ENCODE measurements at places on chromosomes 11 and 22.

DNA sequence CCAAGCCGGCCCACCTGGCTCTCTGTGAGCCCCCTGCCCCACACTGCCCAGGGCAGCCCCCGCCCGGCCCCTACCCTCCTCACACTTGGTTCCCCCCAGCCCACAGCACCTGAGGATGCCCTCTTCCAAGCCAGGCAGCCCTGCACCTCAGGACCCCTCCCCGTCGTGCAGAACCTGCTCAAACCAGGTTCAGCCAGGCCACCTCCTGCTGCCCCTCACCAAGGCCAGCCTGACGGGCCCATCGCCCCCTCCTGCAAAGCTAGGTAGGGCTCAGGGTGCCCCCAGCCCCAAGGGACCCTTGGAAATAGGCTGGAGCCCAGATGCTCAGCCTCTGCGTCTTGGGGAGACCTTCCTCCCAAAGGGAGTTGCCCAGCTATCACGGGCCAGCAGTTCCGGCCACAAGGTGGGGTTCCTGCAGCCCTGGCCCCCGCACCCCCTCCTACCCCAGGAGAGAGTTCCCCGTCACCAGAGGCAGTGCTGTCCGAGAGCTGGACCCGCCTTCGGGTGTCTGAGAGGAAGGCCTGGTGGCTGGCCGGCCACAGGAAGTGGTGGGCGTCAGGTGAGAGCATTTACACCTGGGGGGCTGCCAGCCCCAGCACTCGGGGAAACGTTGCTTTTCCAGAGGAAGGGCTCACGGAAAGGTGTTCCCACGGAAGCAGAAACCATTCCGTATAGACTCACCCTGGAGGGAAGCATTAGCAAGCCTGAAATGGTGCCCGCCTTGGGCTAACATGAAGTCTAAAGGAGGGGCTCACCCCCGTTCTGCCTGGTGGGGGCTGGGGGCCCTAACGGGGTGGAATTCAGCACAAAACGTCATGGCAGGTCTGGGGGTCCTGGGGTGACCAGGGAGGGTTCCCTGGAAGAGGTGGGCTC is 3.2 kb upstream of the SYT8 start:
- DNase-seq, result no peak

GRCh38 chr22:37203354-37204044 is 8.8 kb downstream of the SSTR3 start:
- no peak for DNase-seq

DNA sequence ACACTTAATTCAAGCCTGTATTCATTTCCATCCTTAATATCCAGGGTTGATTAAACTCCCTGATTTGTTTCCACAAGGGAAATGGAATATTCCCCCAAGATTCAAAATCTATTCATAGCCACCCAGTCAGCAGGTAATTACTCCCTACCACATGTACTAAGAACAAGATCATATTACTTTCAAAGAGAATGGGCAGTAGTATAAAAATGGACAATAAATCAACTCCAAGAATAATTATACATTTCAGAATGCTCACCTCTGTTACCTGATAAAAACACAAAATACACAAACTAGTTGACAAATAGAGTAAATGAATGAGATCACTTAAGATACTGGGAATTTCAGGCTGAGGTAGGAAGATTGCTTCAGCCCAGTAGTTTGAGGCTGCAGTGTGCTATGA is 8.5 kb upstream of the FEZ1 start:
- DNase-seq, result no peak

DNA sequence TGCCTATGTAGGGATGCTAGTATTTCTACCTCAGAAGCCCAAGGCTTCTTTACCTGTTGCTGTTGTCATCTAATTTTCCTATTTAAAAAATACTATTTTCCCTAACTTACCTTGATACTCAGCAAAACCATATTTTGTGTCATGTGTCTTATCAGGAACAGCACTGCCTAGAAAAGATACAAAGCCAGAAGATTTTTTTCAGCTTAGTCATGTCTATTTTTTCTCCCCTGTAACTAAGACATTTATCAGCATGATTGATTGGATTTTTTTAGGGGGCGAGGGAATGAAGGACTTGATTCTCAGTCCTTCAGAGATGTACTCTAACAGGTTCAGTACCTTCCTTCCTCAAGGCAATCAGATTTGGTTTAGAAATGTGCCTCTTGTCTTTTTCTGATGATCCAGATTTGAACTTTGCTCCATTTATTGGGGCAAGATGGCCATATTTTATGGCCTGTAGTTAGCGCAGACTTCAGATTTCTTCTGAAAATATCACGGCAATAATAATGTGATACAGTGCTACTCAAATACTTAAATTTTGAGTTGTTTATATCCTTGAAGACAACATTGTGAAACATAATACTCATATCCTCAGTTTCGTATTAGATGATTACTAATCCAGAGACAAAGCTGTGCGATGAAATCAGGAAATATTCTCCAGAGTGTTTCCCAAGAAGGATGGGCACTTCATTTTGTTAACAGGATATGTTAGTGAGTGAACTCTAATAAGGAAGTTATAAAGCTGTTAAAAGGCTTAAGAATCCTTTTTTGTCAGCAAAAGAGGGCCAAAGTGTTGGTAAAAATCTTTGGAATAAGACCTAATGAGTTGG is 3.8 kb upstream of the PIK3IP1 start:
- DNase-seq, result no peak

- no peak for DNase-seq
These were observed 83.6 kb upstream of the RASSF10 start for GRCh38 chr11:12925520-12925919.

GRCh38 chr22:25113316-25113721 is 86.3 kb upstream of the CRYBB3 start:
- DNase-seq, result no peak

DNA sequence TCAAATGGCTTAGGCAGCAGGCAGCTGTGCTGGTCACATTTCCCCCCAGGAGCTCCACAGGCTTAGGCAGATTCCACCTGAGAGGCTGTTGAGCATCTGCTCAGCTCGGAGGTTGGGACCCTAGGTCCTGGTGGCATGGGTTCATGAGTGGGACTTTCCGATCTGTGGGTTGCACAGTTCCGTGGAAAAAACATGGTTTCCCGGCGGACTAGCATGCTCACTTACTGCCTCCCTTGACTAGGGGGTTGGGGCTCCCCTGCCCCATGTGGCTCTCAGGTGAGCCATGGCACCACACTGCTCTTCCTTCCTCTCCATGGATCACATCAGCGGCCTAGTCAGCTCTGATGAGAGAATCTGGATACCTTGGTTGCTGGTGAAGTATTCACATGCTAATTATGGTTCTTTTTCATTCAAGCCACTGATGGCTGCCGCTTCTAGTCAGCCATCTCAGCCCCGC is 685.1 kb downstream of the METTL15 start:
- DNase-seq, result no peak
